Stimulated activated CD8-positive, alpha-beta memory T cell treated with anti-CD3 and anti-CD28 coated beads, Interleukin-7, amount 100 ng/mL, for 24 hours (primary cell): ENCODE measurements at places on chromosomes 12 and 14.

DNA sequence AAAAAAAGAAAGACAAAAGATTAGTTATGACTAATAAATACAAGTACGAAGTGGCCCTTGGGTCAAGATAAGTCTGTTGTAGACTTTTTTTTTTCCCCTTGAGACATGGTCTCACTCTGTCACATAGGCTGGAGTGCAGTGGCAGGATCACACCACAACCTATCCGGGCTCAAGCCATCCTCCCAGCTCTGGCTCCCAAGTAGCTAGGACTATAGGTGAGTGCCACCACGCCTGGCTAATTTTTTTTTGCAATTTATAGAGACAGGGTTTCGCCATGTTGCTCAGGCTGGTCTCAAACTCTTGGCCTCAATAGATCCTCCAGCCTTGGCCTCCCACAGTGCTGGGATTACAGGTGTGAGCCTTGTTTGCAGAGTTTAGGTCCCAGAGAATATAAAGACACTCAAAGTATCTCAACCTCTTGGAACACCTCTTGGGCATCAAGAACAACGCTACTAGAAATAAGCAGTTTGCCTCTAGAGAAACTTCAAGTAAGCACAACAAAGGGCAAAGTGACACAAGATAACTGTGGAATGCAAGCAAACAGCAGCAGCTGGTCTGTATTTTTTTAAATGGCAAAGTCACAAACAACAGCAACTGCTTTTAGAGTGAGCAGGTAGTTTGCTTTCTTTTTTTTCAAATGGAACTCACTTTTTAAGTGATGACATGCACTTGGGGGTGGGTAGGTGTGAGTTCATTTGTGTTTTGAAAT, 3.9 kb upstream of the MDM2 start:
- no peak for DNase-seq

DNA sequence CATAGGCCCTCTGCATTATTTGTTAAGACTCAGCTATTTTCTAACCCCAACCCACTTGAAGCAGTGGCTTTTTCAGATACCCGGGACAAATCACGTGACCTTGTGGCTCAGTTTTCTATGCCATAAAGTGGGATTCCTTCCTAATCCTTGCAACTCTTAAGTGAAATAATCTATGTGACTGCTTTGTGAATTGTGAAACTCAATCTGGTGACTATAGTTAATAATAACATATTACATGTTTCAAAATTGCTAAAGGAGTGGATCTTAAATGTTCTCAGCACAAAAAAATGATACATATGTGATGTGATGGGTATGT, 17.3 kb downstream of the EML1 start:
- DNase-seq, result no peak

DNA sequence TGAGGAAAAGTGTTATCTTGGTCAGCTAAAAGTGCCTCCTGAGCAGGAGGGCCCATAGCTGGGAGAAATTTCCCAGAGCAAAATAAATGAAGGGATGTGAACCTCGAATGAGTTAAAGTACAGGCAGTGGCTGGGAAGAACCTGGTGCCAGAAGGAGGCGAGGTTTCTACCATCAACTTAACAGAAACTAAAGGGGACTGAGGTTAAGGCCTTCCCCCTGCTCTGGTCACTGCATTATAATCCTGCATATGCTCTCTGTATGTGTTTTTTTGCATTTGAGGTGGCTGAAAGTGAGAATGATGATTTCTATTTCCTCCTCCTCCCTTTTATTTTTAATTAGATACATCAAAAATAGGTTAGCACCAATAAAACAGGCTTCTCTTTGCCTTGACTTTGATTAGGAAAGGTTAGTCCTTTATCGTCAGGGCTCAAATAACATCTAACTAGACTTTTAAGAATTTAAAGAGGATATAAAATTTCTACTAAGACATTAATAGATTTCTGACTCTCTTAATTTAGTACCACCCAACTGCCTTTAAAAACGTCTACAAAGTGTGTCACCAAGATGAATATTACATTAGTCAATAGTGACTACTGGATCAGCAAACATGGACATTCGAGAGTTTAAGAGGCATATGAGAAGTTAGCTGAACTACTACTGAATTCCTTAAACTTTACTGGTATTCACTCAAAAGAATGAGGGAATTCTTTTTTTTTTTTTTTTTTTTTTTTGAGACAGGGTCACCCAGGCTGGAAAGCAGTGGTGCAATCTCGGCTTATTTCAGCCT, 49.2 kb downstream of the GALNT4 start:
- no peak for DNase-seq

- no peak for DNase-seq
These were observed at the start of gene PDE3A for GRCh38 chr12:20368114-20368650. PDE3A (plus strand) TSS chr12:20368537; CDS start chr12:20369285, 748 bp downstream.

- DNase-seq, result no peak
These were observed 98.8 kb downstream of the CALM1 start for GRCh38 chr14:90495357-90496276.

DNA sequence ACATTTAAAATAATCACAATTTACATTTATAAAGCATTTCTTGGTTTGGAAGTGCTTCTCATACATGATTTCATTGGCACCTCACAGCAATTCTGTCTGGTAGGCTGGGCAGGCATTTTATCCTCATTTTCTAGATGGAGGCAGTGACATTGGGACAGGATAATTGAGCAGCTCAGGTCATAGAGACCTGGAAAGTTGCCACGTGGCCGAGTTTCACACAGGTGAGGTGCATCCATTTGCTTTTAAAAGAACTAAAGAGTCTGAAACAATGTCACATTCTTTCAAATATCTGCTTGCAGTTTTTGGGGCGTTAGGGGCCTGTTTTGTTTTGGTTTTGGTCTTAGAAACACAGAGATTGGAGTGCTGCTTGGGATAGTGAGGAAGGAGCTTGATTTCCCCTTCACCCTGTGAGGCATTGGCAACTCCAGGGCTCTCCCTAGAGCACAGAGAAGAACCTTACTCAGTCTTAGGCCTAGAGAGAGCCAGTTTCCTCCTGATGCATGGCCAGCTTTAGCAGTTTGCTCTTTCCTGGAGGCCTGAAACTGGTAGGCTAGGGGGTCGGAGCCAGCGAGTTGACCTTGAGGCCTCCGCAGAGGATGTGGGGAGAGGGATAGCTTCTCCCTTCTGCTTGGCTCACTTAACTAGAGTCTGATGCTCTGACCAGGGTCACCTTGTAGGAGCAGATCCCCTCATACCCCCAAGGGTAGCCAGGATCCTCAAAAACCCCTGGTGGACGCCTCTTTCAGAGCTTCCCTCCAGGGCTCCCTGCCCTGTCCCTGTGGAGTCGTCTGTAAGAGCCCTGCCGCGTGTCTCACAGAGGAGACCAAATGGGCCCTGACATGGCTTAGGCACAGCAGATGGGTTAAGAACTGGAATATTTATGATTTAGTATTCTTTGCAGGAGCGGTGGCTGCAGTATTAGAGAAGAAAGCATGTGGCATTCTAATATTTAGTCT, 34.9 kb upstream of the JDP2 start:
- DNase-seq, result no peak

GRCh38 chr12:111450676-111451075, 45.0 kb downstream of the SH2B3 start:
- DNase-seq, result no peak
